ENCODE measurements at places on chromosomes 1 and 21. TPM values are rescaled to one million over a fixed set of nuclear protein-coding genes. Genes with fewer than 3 reads are reported as not detected.

DNA sequence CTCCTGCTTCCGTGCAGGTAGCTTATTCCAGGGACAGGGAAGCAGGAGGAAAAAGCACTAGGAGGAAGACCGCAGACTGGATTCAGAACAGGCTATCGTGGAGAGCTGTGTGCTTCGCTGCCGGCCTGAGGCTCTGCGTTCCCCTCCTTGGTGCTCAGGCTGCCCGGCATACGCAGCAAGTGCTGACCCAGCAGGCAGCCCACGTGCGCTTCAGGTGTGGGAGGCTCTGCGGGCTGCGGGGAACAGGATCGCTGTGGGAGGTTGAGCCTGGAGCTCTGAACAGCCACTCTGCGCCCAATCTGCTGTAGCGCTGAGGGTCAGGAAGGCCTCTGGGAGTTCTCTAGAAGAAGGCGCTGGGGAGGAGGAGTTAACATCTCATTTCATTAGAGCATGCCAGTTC is 27.9 kb downstream of the DOP1B start:
- peaks cover 15% of the 10 kb centered on the region for H3K36me3 ChIP-seq
- H3K27ac ChIP-seq = no peak overlapping the region
- no peak overlapping the region for H3K4me3 ChIP-seq

DNA sequence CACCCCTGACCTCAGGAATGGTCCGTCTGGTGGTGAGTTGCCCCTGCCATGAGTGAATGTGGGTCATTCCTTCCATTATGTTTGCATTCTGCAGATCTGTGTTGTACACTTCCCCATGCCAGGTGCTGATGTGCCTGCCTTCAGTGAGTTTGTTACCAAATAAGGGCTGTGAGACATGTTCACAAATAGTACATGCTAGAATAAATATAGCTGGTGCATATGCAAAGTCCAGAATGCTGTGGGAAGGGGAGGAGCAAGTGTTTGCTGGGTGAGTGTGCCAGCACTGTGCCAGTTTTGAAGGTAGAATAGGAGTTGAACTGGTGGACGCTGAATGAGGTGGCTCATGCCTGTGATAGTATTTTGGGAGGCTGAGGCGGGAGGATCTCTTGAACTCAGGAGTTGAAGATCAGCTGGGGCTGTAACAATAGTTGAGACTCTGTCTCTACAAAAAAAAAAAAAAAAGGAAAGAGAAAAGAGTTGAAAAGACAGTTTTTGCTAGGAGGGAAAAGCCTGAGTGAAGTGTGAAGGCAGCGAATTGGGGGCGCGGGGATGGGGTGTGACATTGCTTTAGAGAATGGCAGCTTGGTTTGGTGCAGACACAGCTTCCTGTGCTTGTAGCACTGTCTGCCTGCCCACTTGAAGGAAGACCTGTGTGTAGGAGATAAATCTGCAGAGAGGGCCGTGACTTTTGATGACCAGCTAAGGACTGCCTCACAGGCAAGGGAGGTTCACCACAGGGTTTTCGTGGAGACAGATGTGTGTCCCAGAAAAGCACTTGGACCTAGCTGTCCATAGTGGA is 61.1 kb downstream of the LGR6 start:
- no peak overlapping the region for H3K4me3 ChIP-seq
- H3K4me1 ChIP-seq = no peaks in the 10 kb centered on the region
- no peak overlapping the region for H3K27ac ChIP-seq
- H3K36me3 ChIP-seq = no peaks in the 10 kb centered on the region
- H3K27me3 ChIP-seq = no peaks in the 10 kb centered on the region

- no peaks in the 10 kb centered on the region for H3K4me1 ChIP-seq
- DNase-seq = no peak
- no peaks in the 10 kb centered on the region for H3K36me3 ChIP-seq
- no peak overlapping the region for H3K27ac ChIP-seq
- H3K4me3 ChIP-seq = no peak overlapping the region
These were observed 39.6 kb upstream of the ARHGAP29 start for GRCh38 chr1:94276988-94277434.

DNA sequence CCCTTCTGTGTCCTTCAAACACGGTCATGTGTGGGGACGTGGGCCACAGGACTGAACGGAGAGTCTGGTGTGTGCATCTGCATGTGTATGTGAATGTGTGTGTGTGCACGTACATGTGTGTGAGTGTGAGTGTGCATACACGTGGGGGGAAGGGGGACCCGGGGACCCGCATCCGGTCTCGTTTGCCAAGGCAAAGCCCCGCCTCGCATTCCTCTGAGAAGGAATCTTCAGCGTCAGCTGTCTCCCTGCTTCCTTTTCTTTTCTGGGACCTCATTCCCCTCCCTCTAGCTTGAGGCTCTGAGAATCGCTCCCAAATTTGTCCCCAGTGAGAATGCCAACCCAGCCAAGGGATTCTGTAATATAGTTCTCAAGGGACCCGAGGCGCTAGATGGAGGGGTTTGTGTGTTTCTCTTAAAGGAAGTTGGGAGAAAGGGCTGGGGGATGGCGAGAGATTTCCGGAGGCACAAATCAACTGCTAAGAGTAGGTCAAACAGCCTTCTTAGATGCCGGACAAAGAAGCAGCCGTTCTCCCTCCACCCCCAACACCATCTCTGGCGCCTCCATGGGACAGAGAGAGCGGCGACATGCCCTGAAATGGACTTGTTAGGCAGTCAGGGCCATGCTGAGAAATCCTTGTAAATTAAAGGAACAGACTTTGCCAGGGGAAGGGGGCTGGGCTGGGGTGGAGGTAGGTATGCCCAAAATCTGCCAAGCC is 6.6 kb downstream of the IFFO2 start:
- peak overlapping the region; percentile 50 for H3K4me3 ChIP-seq
- no peaks in the 10 kb centered on the region for H3K27me3 ChIP-seq
- peaks cover 100% of the 10 kb centered on the region for H3K4me1 ChIP-seq

DNA sequence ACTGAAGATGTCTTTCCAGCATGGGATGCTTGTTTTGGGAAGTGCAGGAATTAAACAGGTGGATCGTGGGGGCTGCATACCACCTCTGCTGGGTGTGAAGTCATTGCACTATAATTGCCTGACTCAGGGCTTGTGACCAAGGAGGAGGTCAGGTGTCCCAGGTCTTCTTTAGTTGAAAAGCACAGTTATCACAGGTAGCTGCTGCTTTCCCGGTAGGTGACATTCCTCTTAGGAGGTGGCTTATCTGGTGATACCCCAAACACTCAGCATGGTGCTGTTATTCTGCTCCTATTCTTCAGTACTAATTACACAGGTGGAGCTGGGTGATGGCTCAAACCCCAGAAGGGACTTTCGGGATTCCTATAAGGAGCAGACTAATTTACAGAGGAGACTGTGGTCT is 320.3 kb upstream of the PLXNA2 start:
- no peaks in the 10 kb centered on the region for H3K4me1 ChIP-seq
- H3K27ac ChIP-seq = no peak overlapping the region
- no peaks in the 10 kb centered on the region for H3K36me3 ChIP-seq
- H3K27me3 ChIP-seq = no peaks in the 10 kb centered on the region
- DNase-seq = no peak

DNA sequence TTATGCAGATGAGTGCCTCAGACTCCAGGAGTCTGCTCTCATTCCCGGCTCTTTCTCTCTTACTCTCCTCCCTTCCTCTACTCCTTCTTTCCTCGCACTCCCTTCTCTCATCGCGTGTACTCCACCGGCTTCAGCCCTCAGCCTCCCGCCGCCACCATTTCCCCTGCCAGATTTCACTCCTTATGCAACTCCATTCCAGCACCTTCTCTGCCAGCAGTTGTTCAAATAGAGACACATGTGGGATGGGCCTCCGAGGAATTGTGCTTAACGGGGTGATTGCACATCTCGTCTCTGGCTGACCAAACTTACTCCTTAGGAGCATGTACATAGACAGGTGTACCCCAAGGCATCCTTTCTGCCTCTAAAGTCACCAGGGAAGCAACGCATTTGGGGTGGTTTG is 2.1 kb downstream of the CNTN2 start:
- H3K36me3 ChIP-seq = no peaks in the 10 kb centered on the region
- H3K4me3 ChIP-seq = no peak overlapping the region
- H3K27me3 ChIP-seq = peaks cover 29% of the 10 kb centered on the region
- DNase-seq = no peak
- no peaks in the 10 kb centered on the region for H3K4me1 ChIP-seq

Gene OR2T2
- not detected for total RNA-seq
